Colonic mucosa (tissue), 4 donors: ENCODE measurements at places on chromosomes 4 and X. TPM values are rescaled to one million over a fixed set of nuclear protein-coding genes. Genes with fewer than 3 reads are reported as not detected.

DNA sequence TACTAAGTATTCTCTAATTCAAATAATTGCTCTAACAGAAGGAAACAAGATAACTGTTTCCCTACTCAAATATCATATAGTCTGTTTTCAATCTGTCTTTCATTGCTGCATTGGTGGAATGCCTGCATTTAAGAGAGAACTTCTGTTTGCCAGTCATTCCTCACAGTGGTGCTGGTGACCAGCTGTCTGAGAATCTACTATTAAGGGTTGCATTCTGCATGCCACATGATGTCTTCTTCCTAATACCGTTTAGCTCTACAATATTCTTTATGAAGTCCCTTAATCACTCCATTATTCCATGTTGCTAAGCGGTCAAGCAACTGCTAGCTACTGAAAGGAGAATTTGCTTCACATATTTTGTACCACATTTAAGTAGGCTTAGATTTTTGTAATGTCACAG is 167.1 kb upstream of the CENPE start:
- DNase-seq = no peak

- no peak for DNase-seq
Observed at GRCh38 chr4:40747207-40747835, 2.4 kb upstream of the NSUN7 start.

DNA sequence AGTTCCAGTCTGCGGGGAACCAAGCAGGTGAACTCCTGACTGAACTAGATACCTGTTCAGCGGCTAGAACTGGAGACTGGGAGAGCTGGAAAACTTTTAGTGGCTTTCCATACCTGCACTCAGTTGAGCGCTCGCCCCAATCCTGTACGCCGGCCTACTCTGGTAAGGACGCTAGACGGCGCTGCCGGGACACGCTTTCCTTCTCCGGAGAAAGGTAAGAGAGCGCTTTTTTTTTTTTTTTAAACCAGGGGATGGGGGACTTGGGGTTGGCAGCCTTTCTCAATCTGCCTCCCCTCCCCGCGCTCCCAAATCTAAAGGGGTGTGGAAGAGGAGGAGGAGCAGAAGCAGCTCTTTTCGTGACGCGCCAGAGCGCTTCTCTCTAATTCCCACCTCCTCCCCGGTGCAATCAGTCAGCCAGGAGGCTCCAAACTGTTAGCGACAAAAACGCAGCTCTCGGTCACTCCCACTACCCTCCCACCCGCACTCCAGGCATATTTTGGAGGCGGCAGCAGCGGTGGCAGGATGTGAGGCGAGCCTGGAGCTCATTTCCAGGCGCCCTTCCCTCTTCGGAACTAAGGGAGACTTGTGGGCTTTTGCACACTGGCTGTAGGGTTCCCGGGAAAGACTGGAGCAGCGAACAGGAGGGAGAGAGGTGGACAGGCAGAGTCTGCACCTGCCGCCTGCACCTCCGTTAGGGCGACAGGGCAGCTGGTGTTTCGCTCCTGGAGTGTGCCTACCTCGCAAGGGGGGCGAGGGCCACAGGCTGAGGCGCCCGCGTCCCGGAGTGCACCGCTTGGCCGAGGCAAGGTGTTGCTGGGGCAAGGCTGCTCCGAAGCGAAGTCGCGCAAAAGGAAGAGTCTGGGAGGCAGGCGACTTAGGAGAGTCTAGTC is at the start of gene IL1RAPL2:
TSS of gene IL1RAPL2 (plus strand) at position 409 of the 890 bp plus-strand sequence.
- peak; percentile 38 for DNase-seq

DNA sequence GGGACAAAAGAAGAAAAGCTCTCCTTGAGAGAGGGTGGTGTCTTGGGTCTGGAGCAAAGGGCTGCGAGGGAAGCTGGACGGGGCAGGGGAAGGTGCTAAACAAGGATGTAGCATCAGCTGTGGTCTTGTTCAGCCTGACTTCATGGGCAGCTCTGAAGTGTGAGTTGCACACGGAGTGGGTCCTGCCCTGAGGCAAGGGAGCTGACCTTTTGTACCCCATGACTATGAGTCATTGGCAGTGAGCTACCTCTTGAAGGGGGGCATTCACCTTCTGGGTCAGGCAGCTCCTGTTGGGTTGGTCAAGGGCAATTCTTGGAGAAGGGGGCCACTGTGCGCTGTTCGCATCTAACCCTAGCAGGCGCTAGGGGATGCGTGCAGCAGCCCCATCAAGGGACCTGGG is 151.8 kb downstream of the SMIM20 start:
- DNase-seq = no peak

DNA sequence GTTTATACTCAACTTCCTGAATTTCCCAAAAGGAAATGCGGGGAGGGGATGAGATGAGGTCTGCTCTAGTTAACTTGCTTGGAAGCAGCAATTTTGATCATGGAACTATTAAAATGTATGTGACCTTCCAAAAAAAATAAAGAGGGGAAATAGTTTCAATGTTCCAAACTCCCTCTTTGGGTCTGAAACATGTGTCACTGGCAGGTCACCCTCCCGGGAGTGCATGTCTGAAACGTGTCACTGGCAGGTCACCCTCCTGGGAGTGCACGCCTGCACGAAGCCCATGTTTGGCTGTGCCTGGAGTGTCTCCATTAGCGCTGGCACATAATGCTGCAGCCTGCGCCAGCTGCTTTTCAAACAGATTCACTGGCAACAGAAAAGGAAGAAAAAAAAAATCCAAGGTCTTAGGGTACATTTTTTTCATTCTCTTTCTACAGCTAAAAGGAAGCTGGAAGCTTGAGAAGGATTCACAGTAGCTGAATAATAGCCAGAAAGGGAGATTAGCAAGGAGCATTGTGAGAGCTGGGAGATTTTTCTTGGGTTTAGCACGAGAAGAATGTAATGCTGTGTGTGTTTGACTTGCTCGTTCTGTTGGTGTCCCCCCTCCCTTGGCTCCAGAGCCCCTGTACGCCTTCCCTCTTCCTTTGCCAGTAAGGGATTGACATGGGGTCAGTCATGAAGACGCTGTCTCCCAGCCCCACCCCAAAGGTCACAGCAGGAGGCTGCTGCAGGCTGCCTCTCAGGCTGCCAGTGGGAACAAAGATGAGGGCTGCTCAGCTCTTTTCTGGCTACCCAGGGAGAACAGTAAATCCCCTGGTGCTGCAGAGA is 39.2 kb upstream of the TLR3 start:
- DNase-seq = peak; percentile 36

- DNase-seq = no peak
Observed at GRCh38 chr4:25535701-25536473, 119.8 kb upstream of the SLC34A2 start.

DNA sequence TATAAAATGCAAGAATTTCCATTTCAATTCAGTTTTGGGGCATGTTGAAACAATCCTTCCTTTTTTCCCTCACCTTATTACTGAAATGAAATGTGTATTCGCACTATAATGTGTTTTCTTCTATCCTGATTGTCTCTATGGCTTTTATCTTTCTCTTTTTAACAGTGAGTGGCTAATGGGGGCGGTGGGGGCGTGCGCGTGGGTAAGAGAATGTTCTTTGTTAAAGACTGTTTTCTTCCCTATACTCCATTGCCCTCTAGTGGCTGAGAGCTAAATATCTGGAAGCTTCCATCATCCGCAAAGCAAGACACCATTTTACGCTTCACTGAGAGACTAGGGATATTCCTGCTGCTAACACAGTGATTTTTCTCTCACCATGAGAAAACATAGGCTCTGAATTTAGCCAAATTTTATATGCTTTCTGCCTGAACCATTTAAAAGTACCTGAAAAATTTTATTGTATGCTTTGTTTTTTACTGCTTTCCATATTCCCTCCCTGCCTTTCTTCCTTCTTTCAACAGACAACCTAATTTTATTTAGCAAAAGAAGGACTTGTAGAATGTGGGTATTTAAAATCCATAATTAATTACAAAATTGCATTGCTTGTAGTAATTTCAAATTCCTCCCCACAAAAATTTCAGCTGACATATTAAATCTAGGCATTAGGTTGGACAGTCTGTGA is 194.0 kb downstream of the GASK1B start:
- peak; percentile 27 for DNase-seq

GRCh38 chrX:45889471-45889870 is 655.8 kb downstream of the ZNF674 start:
- no peak for DNase-seq

DNA sequence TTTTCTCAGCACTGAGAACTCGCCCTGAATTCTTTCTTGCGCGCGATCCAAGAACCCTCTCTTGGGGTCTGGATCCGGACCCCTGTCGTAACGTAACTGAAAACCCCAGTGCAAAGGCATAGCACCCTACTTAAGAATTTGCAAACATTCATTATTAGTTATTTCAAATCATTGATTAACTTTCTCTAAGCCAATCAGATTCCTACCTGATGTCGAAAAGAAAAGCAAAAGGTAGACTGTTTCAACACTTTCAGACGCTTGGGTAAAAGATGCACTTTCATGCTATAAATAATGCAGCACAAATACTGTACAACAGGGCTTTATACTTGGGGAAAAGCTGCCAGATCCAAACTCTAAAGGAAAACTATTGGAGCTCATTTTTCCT is 817 bp upstream of the WDR19 start:
- DNase-seq = no peak

DNA sequence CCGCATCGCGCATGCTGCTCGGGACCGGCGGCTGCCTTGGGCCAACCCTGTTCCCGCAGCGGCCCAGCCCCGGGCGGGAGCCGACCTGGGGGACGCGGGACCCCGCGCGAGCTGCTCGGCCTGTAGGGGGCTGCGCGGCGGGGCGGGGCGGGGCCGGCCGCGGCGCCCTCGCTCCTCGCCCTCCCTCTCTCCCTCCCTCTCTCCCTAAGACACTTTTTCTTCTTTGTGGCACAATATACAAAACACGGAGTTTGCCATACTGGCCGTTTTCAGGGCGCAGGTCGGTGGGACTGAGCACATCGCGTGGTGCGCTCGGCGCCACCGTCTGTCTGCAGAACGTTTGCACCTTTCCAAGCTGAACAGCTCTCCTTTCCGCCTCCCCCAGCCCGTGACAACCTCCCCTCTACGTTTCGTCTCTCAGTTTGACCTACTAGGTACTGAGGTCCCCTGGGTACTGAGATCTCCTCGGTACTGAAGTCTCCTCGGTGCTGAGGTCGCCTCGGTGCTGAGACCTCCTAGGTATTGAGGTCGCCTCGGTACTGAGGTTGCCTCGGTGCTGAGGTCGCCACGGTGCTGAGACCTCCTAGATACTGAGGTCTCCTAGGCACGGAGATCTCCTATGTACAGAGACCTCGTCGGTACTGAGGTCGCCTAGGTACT is 261.1 kb upstream of the PLCXD1 start:
- DNase-seq = no peak

GRCh38 chr4:43132010-43132582 is 239.6 kb downstream of the GRXCR1 start:
- peak; percentile 35 for DNase-seq

DNA sequence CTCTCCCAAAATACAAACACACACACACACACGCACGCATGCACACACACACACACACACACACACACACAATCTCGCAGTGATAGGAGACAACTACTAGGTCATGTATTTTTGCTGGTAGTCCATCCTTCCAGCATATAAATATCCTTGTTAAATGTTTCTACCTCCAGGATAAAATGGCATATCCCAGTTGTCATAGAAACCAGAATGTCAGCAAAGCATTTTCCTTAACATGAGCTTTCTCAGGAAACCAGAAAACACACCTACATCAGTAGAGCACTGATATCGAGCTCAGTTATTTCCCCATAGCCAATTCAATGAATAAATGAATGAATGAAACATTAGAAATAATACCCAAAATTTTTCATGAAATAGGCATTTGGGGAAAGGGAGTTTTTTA is 115.7 kb downstream of the PWWP3B start:
- DNase-seq = no peak

DNA sequence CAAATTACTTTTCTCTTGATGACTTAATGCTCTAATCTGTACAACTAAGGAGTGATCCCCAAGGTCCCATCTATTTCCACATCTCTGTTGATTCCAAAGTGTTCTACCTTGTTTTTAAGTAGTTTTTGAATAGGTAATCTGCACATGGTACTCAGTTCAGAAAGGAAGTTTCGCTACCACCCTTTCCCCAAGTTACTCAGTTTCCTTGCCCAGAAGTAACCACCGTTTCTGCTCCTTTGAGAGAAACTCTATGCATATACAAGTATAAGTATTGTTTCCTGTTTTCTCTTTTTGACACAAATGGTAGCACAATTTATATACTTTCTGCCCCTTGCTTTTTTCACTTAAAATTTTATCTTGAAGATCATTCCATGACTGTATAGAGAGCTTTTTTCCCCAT is 18.1 kb downstream of the TMEM154 start:
- DNase-seq = no peak

GRCh38 chr4:37767546-37767945 is 58.9 kb upstream of the PGM2 start:
- peak; percentile 68 for DNase-seq

GRCh38 chrX:123570011-123570590 is 162.8 kb downstream of the THOC2 start:
- no peak for DNase-seq

- DNase-seq = no peak
Observed at GRCh38 chr4:129747756-129748155, 651.8 kb downstream of the C4orf33 start.

DNA sequence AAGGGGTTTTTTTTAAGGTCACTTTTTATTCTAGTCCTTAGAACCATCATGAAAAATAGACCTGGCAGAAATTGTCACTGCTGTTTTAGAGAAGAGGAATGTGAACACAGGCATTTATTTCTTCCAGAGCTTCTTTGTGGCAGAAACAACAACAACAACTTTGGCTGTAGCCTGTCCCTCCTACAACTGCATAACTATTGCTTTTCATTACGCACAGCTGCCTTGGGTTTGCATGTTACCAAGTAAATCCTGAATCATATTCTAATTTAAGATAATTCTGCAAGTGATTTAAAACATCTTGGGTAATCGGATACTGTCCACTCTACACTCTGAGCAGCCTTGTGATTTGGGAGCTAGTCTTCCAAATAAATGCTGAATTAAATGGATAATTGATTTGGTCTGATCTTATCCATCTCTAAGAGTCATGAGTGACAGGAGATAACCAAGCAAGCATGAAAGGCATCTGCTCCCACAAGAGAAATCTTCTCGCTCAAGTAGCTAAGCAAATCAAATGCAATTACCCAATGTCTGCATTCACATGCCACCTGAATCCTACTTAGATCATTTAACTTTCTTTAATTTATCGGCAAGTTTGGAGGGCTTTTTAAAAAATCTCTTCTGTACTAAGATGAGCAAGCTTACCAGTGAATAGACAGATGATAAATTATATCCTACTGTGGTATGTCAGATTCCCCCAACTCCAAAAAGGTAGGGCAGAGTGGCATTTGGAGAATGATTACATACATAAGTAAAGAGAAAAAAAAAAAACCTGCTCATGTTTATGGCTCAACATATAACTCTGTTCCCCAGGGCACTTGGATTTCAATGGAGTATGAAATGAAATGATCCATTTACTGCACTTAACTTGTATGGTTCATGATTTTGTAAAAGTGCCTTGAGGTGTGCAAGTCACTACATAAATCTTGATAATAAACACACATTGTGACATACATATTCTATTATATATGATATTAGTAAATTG is 73.6 kb downstream of the EGF start:
- DNase-seq = no peak

ASB5 gene
- 1.7 TPM for total RNA-seq

HEPH gene
- 236 TPM for total RNA-seq

SPACA5 gene
- not detected for total RNA-seq

DAPP1 gene
- total RNA-seq = 5.0 TPM

BST1 gene
- 9.2 TPM for total RNA-seq

DRP2 gene
- total RNA-seq = 1.1 TPM

HS6ST2 gene
- 0.85 TPM for total RNA-seq
